ENCODE measurements at places on chromosomes 12 and 14.

GRCh38 chr12:26492406-26492805 is 297.0 kb downstream of the SSPN start:
- no peak for DNase-seq

DNA sequence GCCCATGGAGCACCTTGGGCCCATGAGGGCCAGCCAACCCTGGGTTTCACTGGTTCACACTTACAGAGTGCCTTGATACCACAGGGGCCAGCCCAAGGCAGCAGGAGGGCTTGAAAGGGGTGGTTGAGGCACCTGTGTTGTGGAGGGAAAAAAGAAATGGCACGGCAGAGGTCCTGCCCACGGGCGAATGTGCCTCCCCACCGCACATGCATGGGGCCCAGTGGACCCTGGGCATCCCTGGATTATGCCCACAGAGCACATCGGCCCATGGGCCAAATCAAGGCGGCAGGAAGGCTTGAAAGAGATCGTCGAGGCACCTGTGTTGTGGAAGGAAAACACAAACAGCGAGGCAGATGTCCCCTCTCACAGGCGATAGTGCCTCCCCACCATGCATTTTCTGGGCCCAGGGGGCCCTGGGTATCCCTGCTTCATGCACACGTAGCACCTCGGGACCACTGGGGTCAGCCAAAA is 378.1 kb downstream of the ALG10 start:
- DNase-seq = no peak

DNA sequence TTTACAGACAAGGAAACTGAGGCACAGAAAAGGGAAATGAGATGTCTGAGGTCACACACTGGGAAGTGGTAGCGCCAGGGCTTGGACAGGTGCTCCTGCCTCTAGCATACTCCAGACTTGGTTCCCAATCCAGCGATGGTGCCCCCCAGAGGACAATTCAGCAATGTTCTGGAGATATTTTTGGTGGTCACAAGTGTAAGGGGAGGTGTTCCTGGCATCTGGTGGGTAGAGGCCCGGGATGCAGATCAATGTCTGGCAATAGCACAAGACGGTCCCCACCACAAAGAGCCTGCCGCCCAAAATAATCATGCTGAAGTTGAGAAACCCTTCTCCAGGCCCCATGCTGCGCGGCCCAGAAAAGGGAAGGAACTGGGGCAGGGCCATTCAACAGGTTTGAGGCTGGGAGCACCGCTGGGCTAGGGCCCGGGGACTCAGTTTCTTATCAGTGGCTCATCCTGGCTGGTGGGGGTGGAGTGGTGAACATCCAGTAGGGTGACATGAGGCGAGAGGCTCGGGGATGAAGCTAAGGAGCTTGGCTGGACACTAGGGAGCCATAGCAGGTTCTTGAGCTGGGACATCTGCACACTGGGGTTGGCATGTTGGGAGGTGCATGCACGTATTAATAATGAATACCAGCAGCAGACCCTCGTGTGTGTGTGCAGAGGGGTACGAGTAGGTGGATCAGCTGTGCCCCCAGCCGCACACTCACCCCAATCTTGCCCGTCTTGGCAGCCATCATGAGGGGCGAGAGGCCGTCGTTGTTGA is 35.1 kb downstream of the TRPV4 start:
- DNase-seq = no peak

DNA sequence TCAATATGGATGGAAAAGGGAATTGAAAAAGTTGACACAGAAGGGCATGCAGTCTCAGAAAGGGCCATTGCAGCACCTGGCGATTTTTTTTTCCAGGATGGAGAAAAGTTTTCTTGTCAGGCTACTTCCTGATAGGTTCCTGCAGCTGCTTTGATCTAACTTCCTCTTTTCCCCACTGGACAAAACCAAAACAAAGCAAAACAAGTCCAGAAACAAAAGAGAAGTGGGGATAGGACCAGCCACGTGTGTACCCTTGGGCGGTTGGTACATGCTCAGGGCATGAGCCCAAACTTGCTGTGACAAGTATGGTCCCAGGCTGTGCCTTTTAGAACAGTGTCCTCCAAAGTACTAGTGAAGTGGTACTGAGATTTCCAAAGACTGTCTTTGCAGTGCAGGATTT is 89.8 kb downstream of the CHST11 start:
- no peak for DNase-seq

GRCh38 chr12:21614506-21614905 is 9.9 kb upstream of the GYS2 start:
- no peak for DNase-seq
